A549 (cell line): ENCODE measurements at places on chromosomes 7 and 10.

DNA sequence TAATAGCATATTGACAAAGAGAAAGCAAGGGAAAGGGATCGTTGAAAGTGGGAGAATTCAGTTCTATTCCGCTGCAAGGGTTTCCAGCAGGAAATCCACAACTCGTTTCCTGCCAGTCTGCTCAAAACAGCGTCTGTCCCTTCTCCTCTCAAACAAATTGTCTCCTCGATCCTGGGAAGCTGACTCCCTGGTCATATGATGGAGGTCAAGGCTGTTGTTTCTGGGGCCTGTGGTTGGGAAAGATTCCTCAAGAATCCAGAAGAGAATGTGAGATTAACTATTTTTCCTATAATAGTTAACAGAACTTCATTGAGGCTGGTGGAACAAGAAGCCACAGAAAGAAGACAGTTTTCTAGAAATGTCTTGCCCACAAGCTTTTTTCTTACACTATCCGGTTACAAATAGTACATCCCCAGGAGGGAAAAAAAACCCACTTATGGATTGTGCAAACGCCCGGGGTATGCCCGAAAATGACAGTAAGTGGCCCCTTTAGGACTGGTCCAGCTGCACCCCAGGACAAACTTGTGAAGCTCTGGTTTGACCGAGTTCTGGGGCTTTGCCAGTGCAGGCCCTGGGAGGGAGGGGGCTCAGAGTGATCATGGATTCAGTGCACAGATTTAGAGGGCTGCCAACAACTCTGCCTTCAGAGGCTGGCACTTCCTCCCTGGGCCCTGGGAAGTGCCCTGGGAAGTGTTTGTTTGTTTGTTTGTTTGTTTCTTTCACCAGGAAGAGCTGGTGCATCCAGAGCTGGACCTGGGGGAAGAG, 49.4 kb upstream of the CTBP2 start:
- no peak for DNase-seq

DNA sequence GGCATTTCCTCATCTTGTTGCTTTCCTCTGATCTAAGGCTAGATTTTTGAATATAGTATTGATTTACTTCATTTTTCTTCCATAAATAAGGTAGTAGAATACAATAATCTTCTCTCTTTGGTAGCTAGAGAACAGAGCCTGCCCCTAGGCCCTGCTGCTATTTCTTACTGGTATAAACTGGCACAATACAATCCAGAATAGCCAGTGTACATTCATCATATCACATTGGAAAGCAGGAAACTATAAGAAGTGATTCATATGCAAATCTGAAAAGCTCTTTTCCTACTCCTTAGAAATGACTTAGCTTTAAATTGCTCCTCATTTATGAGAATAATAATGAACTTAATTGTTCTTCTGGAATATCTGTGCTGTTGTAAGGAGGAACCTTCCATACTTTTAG, 100.2 kb downstream of the KCND2 start:
- no peak for DNase-seq

DNA sequence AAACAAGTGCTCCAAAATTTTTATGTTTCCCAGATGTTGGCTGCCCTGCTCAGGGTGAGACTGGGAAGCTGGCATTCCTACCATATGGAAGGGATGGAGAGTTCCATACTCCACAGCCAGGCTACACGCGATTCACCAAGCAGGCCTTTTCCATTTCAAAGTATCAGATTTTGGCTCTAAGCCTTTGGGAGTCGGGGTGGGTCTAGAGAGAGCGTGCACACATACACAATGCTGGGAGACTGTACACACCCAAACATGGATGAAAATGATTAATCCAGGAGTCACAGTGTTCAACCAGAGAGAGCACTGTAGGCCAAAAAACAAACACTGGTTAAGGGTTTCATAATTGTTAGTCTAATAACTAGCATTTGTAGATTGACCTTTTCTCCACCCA, 295.0 kb downstream of the BICC1 start:
- peak; percentile 46 for DNase-seq

- no peak for DNase-seq
Observed at GRCh38 chr7:130381468-130382312, 1.4 kb downstream of the CPA1 start.

DNA sequence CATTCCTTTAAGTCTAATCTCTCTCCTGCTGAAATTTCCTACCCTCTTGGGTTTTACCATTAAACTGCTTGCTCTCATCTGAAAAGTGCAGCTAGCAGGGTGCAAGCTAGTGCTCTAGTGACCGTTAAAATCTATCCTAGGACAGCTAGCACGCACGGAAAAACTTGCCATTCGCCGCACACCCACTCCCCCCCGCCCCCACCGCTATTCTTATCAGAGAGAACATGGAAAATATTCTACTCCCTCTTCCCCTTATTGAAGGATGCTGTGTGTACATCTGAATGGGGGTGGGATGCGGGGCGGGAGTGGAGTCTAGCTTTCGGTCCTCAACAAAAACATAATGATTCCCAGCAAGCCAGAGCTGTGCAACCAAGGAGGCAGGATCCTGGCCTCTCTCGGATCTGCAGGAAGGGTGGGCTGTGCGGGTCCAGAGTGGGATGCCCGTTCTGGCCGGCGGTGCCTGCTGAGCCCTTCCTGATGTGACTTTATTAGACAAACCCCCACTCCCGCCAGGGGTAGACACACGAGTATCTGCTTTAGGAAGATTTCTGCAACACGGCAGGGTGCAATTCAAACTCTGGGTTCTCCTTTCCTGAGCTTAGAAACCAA, 1.1 kb upstream of the ADRA2A start:
- DNase-seq: no peak

DNA sequence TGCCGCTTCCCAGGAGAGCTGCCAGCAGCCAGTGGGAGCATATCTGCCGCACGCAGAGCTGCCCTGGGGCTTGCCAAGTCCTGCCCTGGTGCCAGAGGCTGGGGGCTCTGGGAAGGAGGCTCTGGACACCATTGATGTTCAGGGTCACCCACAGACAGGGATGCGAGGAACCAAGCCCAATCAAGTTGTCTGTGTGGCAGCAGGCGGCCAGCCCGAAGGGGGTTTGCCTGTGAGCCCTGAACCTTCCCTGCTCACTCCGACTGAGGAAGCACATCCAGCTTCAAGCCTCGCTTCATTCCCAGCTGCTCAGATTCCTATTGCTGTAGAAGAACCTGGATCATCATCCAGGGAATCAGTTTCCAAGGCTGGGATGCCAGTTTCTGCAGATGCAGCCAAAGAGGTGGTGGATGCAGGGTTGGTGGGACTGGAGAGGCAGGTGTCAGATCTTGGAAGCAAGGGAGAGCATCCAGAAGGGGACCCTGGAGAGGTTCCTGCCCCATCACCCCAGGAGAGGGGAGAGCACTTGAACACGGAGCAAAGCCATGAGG, 94.6 kb downstream of the TACC2 start:
- DNase-seq: no peak

DNA sequence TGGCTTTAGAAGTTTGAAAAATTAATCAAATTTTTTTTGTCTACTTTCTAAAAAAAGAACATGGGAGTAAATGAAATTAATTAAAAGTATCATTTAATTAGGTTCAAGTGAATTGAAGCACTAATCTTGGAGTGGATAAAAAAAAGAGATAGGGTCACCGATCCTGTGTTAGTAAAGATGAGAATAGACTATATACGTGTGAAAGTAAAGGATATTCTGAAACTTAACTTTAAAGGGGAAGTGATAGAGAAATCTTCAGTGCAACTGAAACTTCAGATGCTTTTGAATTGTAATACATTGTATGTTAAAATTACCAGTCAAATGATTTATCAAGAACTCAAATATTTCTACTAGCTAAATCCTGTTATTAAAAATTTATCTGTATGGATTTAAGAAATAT, 4.8 kb downstream of the NHLRC2 start:
- DNase-seq: no peak

DNA sequence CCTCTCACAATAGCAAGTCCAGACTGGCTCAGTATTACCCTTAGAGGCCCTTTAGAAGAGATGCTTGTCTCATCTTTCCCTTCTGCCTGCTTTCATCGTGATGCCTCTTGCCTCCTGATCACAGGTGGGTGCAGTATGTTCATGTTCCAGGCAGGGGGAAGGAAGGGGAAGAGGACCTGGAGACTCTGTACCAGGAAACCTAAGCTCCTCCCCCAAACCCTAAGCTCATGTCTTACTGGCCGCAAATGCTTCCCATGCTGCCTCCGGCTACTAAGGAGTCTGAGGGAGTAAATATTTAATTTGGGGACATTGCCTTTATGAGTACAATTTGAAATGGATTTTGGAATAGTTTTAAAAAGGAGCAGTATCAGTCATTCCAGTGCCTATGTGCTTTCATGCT, 192.6 kb downstream of the CDCA7L start:
- DNase-seq: no peak

GRCh38 chr7:199483-200249, 7.3 kb downstream of the FAM20C start:
- DNase-seq: no peak

DNA sequence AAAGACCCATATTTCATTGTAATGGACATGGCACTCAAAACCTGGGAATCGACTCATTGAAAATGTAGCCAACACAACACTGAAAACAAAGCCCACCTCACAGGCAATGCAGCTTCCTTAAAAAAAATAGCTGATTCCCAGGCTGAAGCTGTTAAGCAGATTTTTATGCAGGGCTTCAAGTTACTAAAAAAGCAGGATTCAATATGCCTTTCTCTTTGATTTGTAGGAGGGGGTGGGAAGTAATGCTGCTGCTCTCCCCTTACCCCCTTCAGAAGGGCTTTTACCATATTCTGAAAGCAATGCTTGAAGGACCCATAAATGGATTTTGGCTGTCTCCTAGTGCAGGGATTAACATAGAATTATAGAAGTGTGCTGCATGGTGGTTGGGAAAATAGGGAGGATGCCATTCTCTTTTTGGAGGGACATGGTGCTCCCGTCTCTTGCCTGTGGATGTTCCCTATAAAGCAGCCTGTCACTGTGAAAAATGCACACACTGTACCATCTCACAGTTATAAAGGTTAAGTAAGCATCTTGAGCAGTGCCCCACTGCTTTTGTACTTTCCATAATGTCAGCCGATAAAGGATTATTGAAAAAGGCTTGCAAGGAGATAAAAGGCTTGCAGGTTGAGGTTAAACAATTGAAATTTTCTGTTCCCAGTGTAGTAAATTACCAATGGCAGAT, 262.8 kb downstream of the AUTS2 start:
- no peak for DNase-seq

DNA sequence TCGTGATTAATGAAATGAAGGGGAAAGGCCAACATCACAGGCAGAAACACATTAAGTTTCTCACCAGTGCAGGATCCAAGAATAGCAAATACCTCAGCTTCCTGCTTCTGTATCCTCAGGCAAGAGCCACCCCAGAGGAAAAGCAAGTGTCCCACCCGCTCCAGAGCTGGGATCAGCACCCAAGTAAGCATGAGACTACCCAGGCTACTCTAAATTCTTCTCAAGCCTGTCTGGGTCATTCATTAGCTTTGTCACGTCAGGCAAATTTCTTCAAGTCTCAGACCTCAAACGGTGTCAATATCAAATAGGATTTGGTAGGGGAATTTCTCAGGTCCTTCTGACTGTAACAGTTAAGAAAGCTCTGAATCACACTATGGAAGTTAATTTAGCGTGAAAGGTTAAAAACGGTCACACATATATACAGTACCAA, 59.0 kb downstream of the GNA12 start:
- DNase-seq: no peak

- DNase-seq: peak; percentile 98
Observed at GRCh38 chr7:134593530-134594392, 44.9 kb downstream of the AKR1B15 start.
